SK-N-SH (cell line): ENCODE measurements at places on chromosomes 2 and 18.

- DNase-seq: no peak
Measured at GRCh38 chr2:121185571-121186074, 99.4 kb downstream of the TFCP2L1 start.

DNA sequence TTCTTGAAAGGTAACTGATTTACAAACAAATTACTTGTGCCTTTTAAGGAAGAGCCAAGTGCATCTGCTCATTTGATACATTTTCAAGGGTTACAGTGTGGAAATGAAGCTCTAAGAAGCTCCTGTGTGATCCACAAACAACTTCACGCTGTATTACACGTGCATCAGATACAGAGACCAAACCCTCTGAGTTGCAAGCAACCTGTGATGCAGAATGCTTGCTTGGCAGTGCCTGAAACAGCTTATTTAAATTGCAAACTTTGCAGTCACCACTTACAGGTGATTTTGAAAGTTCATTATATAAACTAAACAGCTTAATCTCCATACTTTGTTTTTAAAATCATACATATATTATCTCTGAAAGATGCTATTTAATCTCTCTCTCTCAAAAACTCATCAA is 50.1 kb downstream of the ZEB2 start:
- DNase-seq: no peak

DNA sequence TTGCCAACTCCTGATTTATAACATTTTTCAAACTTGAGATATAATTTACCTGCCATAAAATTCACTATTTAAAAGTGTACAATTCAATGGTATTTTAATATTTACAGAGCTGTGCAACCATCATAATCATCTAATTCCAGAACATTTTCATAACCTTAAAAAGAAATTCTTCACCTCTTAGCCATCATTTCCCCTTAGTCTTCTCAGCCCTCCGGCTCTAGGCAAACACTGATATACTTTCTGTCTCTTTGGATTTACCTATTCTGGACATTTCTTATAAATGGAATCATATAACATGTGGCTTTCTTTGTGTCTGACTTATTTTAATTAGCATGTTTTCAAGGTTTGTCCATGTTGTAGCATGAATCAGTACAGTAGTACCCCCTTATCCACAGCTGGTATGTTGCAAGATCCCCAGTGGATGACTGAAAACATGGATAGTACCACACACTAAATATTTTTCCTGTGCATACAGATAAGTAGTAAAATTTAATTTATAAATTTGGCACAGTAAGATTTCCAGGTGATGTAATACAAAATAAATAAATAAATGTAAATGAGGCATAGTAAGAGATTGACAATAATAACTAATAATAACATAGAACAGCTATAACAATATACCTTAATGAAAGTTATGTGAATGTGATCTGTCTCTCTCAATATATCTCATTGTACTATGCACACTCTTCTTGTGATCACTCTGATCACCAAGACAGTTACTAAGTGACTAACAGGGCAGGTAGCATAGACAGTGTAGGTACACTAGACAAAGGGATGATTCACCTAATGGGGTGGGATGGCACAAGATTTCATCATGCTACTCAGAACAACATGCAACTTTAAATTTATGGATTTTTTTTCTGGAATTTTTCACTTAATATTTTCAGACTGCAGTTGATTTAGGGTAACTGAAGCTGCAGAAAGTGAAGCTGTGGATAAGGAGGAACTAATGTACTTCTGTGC is 73.1 kb downstream of the RAB3GAP1 start:
- no peak for DNase-seq

- no peak for DNase-seq
Measured at GRCh38 chr2:235981631-235982030, 186.6 kb downstream of the GBX2 start.

GRCh38 chr2:157058161-157058560 is 199.3 kb upstream of the GALNT5 start:
- no peak for DNase-seq

DNA sequence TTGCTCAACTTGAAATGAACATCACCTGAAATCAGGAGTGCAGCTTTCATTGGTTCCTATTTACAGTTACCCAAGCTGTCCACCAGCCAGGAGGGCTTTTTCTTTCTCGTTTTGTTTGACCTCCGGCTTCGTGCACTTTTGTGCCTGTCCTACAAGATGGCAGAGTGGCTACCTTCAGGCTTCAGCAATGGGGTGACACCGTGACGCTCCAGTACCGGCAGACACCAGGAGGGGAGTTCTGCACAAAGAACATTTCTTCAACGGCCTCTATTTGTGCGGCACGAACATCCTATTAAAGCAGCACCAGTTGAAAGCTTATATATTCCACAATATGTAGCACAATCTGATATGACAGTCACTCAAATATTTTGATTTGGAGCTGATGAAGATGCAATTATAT is 18.3 kb downstream of the RNASEH1 start:
- peak; percentile 42 for DNase-seq

GRCh38 chr18:67135981-67136380 is 380.5 kb downstream of the DSEL start:
- no peak for DNase-seq

- no peak for DNase-seq
Measured at GRCh38 chr18:903701-904100, 970 bp upstream of the ADCYAP1 start.

DNA sequence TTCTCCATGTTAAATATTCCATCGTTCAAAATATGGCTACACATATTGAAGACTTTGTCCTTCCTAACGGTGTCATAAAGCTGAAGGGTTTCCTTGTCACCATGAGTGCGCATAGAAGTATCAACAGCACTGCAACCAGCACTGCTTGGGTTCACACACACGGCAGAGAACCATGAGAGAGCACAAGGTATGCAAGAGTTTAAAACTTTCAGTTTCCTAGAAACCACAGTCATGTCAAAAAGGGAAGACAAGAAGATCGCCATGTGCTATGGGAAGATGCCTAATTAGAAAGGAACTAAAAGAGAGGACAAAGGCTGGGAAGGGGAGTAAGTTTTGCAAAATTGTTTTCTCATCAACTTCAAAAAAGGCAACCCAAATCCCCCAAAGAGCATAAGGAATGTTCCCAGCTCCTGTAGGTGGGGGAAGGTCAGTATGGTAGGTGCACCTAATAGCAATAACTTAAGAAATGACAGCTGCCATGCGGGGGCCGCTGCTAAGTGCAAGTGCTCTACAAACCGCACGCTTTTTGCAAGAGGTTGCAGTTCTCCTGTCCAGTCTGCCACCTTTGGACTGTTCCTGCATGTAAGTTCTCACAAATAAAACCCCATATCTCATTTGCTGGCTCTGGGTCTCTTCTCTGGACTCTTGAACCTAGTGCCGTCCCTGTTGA is 136.8 kb downstream of the TMEM163 start:
- no peak for DNase-seq

DNA sequence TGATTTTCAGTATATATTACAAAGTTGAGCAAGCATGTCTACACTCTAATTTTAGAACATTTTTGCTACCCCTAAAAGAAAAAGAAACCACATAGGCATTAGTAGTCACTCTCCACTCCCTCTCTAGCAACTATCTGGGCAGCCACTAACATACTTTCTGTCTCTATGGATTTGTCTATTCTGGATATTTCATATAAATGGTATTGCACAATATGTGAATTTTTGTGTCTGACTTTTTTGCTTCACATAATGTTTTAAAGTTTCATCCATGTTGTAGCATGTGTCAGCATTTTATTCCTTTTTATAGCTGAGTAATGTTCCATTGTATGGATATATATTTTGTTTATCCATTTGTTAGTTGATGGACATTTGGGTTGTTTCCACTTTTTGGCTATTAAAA is 232.5 kb upstream of the CTAGE1 start:
- DNase-seq: no peak

DNA sequence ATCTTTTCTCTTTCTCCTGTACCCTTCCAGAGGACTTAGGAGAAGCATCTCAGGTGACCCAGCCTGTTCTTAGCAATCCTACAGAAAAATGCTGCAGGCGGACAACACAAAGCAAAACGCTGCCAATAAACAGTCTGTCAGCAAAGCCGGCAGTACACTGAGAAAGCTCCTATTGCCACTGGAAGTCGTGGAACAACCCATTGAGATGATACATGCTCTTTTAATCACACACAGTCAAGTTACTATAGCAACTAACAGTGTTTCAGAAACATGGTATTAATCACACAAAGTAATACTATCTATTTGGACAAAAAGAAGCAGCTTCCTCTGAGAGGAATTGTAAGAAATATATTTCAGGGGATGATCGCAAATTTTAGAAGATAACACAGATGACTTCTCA is 10.5 kb downstream of the CTLA4 start:
- no peak for DNase-seq

- DNase-seq: no peak
Measured at GRCh38 chr18:36015629-36016028, 43.1 kb downstream of the RMP24 start.

- no peak for DNase-seq
Measured at GRCh38 chr2:145930318-145930717, 1410.4 kb upstream of the ZEB2 start.

DNA sequence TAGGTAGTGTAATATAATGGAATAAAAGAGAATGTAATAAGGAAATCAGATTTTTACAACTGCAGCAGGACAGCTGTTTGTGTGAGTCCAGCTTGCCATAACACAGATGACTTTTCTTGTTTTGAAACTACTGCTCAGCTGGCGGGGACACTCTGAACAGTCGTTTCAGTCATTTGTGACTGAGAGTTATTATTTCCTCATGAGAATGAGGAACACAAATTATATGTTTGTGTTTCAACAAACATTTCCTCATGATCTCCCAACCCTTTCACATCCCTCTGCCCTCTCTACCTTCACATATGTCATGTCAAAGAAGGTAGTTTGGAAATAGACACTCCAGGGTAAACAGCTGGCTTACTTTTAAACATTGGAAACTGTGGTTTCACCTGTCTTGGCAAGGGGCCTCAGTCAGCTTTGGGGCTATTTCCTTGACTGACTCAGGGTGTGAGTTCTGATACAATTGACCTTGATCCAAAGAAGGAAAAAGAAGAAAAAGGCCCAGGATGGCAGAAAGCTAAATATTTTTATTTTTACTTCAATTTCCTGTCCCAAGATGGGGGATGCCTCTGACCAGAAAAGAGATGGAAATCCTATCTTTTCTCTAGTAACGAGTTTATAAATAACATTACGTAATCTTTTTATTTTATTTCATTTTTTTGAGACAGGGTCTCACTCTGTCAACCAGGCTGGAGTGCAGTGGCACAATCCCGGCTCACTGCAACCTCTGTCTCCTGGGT is 593 bp downstream of the SP140L start:
- no peak for DNase-seq

DNA sequence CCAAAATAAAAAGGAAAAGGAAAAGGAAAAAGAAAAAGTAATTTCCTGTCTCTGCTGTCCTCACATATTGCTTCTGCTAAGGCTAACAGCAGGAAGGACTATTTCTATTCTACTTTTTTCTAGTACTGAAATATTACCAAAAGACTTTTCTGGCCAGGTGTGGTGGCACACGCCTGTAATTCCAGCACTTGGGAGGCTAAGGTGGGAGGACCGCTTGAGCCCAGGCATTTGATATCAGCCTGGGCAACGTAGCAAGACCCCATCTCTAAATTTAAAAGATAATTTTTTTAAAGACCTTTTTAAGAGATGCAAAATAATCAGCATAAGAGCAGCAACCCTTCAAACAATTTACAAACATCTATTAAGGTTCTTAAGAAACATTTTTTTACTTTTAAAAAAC is 31.2 kb downstream of the FASTKD1 start:
- no peak for DNase-seq

- no peak for DNase-seq
Measured at GRCh38 chr2:143420313-143420712, 291.1 kb downstream of the ARHGAP15 start.

DNA sequence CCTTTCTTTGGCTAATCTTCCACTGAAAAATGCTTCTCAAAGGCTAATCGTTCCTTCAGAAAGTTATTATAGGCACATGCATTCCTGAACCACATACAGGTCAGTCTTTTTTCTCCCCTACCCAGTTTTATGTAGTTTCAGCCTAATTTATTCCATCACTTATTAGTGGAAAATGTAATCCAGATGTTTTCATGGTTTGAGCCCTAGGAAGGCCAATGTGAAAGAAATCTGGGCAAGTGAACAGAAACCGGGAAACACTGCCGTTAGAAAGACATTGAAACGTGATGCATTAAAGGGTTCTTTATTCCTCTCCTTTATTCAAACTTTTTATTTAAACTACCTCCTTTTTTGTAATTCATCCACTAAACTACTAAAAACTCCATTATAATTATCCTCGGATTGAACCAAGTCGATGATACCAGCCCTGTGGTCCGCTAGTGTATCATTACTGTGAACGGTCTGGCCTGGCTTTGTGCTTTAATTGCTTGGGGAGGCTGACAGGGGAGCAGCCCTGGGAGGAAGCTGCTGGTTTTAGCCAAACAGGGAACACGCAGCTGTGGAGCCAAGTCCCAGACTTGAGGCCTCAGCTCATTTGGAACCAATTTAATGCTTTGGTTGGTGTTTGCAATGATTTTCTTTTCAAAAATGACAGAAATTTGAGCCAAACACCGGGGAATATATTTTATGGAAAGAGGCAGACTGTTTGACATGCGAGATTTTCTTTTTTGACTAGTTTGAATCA is 149.2 kb downstream of the ARHGAP28 start:
- peak; percentile 16 for DNase-seq

- DNase-seq: no peak
Measured at GRCh38 chr2:240165034-240165433, 24.6 kb upstream of the OTOS start.

GRCh38 chr2:24830786-24831185 is 37.6 kb downstream of the CENPO start:
- DNase-seq: no peak

DNA sequence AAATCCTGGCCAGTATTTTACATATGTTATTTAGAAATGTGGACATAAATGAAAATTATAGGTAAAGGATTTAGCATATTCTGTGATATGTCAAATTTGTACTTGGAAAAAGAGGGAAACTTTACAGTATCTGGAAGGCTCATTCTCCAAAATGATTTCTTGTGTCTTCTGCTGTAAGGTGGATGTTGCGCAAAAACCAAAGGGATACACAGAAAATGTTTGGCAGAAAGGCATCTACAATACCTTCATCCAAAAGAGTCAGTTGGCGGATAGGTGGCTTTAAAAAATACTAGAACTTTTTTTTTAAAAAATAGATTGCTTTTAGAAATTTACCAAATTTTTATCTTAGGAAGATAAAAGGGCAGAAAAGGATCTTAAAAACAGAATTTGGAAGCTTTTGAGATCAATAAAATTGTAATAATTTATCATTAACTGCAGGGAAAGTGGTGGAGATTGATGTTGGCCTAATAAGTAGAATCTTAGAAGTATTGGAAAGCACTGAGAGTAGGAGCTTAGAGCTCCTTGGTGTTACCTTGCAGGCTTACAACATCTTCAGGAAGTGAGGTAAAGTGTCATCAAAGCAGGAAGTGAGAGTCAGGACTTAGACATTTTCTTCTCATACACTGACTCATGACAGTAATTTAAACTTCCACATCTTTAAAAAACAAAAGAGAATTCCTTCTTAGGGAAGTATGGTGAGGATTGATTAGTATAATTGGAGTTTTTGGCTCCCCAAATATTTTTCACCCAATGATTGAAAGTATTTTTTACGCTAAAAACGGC is 2.1 kb downstream of the NABP1 start:
- no peak for DNase-seq

- peak; percentile 59 for DNase-seq
Measured at GRCh38 chr18:3281456-3282400, 19.8 kb downstream of the MYL12B start.

GRCh38 chr2:69615969-69616368 is 27.6 kb downstream of the AAK1 start:
- no peak for DNase-seq

- DNase-seq: no peak
Measured at GRCh38 chr2:60976256-60976850, 41.2 kb upstream of the PEX13 start.
